Stimulated activated CD8-positive, alpha-beta memory T cell treated with anti-CD3 and anti-CD28 coated beads, Interleukin-4, amount 100 ng/mL, for 4 hours (primary cell): ENCODE measurements at places on chromosomes 1 and 21.

DNA sequence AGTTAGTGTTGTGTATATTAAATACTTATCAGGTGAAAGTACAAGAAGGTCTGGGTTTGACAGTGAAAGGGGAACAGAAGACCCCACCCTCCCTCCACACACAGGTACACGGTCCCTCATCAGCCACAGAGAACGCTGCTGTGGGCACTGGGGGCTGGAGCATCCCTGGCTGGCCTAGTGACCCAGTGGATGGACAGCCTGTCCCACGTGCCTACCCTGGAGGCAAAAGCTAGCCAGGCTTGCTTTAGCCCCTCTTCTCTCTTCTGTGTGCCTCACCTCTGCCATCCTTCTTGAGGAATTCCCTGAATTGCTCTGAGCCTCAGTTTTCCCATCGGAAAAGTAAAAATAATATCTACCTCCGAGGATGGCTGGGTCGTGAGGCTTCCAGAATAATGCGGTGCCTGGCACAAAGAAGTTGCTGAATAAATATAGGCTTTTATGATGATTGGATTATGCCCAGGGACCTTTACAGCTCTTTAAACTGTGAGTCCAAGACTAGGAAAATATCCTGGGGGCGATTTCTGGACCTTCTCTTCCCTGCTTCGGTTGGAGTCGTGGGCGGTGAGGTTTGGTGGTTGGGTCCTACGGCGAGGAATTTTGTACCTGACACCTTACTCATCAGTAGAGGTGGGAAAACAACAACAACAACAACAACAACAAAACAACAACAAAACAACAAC is 918 bp downstream of the IFNLR1 start:
- DNase-seq, result no peak

- no peak for DNase-seq
Measured at GRCh38 chr1:8376358-8376840, 58.5 kb downstream of the SLC45A1 start.

- no peak for DNase-seq
Measured at GRCh38 chr1:7899741-7900140, 40.9 kb downstream of the TNFRSF9 start.

DNA sequence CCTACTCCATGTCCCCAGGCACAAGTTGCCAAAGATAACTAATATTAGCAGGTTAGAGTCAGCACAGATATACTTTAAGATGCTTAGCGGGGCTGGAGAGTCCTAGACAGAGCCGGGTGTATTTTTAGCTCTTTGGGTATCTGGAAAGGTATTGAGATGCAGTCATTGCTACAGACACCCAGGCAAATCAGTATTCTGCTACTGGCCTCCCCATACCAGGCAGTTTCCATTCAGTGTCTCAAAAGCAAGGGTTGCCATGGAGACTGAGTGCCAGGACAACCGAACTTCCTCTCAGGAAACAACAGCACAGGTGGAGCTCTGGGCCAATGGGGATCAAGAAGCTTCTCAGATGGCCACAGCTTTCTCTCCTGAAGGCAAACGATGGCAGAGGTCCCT is 45.3 kb downstream of the KCNC4 start:
- no peak for DNase-seq

GRCh38 chr1:42379794-42380585 is 602 bp upstream of the RIMKLA start:
- no peak for DNase-seq

DNA sequence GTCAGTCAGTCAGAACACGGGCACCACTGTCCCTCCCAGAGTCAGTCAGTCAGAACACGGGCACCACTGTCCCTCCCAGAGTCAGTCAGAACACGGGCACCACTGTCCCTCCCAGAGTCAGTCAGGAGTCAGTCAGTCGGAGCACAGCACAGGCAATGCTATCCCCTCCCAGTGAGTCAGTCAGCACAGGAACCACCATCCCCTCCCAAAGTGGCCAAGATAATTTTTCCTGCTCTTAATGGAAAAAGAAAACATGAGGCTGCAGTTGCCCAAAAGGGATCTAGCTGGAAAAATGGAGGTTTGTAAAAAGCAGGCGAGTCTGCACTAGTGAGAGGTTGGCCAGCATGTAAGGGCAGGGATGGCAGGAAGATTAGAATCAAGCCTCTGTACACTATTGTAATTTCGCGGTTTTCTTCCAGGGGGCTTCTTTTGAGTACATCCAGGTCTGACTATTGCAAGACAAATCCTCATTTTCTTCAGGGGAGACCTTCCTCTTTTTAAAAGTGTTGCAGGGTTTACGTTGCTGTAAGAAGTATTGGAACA is 213.8 kb downstream of the SIPA1L2 start:
- DNase-seq, result no peak

GRCh38 chr1:237857455-237857854 is 33.3 kb downstream of the ZP4 start:
- no peak for DNase-seq

DNA sequence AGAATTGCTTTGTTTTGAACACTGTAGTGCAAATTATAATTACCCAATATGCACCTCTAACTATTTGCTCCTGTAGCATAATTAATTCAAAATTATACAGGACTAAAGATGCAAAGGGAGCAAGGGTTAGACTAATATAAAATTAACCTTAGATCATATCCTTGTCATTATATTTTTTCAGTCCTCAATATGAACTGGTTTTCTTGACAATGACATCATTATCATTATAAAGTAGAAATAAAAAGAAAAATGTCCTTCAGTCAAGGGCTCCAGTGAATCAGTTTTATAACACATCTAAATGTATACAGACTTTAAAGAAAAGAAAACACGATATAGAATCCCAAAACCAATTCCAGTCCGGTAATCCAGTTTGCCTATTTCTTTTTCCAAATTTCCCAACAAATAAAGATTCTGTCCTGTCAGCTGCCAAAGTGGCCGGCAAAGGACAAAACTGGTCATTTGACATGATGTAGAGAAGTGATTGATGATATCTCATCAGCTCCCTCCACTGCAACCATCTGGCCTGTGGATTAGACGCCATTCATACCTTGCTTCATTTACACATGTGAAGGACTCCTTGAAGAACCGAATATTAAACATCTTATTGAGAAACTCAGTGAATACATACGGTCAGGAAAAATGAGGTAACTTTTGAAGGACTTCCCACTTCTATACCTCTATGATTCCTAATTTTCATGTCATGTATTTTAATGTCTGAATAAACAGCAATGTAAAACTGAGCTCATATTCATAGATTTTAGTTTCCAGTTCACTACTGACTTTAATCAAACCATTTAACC is 15.5 kb downstream of the DPYD start:
- no peak for DNase-seq

- DNase-seq, result no peak
Measured at GRCh38 chr1:34668063-34668462, 86.8 kb upstream of the GJB5 start.

DNA sequence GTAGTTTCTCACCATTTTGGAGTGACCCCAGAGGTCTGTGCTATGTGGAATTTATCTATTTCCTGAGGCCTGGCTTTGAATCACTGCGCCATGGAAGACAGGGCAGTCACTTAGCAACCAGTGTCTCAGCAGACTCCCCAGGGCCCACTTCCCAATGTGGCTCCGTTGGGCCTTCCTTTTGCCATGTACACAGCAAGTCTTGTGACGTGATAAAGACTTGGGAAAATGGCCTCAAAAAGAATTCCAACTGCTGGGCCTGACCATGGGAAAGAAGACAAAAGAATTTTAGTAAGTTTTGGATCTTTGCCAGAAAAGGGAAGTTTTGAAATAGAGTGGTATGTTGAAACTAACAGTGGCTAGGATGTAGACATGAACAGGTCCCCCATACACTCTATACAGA is 36.2 kb downstream of the TLR5 start:
- no peak for DNase-seq

GRCh38 chr1:166166329-166166697 is 488 bp downstream of the FAM78B start:
- no peak for DNase-seq

DNA sequence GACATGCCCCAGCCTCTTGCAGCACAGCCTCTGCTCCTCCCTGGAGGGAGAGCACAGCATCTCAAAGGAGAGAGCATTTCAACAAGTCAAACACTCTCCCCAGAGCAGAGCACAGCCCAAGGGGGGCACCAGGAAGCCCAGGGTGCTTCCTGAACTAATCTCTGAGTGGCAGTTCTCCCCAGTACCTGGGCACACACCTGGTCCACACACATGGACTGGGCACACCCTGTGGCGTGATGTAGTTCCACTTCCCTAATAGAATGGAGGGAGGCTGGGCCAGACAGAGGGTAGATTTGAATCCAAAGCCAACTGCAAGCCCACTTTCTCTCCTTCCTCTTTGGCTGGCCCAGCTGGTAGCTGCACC is 55.5 kb downstream of the CD46 start:
- no peak for DNase-seq

DNA sequence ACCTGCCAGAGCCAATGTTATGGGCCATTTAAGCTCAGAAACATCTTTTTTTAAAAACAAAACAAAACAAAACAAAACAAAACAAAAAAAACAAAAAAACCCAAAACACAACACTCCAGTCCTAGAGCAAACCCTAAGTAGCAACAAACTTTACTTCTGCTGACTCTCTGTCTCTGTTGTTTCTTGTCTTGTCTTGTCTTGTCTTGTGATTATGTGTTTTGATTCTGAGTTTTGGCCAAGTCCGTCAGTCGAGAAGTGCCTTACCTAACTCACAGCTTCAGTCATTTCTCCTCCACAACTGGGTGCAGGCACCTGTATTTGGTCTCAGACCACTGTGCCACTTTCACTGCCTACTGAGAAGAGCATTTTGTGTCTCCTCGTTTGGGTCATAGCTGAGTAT is 307.9 kb downstream of the BACH1 start:
- DNase-seq, result no peak

DNA sequence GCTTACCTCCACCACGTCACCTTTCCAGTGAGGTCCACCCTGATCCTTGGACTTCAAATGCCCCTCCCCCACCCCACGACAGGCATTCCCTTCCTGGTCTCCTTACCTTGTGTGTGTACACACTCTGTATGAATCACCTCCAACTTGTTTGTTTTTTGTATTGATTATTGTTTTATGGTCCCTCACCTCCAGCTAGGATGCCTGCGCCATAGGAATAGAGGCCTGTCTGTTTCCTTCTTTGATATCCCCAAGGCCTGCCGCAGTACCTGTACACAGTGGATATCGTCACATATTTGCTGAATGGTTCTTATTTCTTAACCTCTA is 219.6 kb upstream of the POU3F1 start:
- no peak for DNase-seq

DNA sequence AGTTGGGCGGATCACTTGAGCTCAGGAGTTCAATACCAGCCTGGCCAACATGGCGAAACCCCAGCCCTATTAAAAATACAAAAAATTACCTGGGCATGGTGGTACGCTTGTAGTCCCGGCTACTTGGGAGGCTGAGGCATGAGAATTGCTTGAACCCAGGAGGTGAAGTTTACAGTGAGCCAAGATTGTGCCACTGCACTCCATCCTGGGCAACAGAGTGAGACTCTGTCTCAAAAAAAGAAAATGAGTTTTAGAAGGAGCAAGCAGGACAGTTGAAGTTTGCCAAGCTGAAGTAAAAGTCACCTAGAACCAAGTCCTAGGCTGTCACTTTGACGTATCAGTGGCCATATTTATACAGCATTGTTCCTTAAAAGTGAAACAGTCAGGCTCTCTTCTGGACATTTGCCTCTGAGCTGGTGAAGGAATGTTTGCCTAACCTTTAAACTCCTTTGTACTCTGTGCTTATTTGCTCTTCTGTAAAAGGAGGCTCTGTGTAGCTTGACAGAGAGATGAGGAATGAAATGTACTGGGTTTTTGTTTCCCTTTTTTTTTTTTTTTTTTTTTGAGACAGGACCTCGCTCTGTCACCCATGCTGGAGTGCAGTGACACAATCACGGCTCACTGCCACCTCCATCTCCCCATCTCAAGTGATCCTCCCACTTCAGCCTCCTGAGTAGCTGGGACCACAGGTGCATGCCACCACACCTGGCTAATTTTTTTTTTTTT is 2.8 kb downstream of the RAB4A start:
- no peak for DNase-seq

DNA sequence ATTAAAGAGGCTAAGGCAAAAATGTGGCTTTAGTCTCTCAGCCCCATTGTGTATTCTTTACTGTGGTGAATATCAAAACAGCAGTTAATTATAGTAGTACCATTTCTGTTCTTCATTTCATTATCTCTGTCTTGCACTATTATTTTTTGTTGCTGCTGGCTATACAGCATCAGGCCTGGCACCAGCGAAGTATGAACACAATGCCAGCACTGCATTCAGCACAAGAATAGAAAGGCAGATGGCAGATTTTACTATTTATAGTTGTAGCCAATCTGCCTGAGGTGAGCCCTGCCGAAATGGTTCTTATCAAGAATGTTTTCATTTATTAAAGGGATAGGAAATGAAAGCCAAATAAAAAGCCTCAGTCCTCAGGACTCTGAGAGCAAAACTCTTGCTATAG is 72.1 kb downstream of the GPR52 start:
- no peak for DNase-seq

GRCh38 chr21:38277501-38278131 is 20.8 kb downstream of the KCNJ15 start:
- no peak for DNase-seq

- DNase-seq, result no peak
Measured at GRCh38 chr1:94553323-94553730, 11.8 kb upstream of the F3 start.

GRCh38 chr1:182568647-182569284 is 20.3 kb downstream of the RNASEL start:
- DNase-seq, result no peak

DNA sequence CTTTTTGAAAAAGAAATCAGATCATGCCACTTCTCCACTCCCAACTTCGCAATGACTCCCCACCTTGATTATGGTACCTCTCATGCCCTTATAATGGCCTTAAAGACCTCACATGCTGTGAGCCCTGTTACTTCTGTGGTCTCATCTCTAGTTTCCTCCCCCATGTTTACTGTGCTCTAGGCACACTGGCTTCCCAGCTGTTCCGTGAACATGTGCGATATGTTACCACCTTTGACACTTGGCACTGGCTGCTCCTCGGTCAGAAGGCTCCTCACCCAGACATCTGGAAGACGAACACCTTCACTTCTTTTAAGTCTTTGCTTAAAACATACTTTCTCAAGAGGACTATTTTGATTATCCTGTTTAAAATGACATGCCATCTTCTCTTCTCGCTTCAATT is 14.3 kb upstream of the NTMT2 start:
- no peak for DNase-seq

GRCh38 chr1:43979528-43980254 is 681 bp downstream of the B4GALT2 start:
- no peak for DNase-seq

- no peak for DNase-seq
Measured at GRCh38 chr1:157652859-157653493, 47.6 kb downstream of the FCRL3 start.

DNA sequence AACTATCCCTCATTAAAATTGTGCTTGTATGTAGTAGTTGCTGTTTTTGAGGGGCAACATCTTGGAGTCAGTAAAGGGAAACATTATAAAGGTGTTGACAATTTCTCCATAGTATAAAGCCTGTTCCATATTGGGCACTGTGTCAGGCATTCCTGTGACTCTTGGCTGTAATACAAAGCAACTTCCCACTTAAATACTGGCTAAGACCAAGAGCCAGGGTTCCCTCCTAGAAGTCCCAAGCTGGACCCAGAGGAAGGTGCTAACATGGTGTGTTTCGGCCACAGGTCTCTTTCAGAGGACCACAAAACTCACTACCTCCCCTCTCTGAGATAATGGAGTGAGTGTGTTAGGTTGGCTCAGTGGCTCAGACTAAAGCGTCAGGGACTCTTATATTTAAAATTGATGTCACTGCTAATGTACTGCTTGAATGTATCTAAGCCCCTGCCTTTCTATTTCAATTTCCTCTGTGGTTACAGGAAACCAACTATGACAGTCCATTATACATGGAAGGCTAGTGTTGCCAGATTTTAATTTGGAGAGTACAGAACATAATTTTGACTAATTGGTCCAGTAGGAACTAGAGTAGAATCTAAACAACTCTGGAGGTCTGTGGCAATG is 74.7 kb upstream of the RGL1 start:
- no peak for DNase-seq
